HFFc6 (cell line): ENCODE measurements at places on chromosomes 6 and 20. TPM values are rescaled to one million over a fixed set of nuclear protein-coding genes. Genes with fewer than 3 reads are reported as not detected.
A peak's percentile ranks its signal among the peaks of the same experiment; 100 is the strongest.

- no peak for DNase-seq
Observed at GRCh38 chr6:39037082-39037508, 11.5 kb upstream of the GLP1R start.

- no peak for DNase-seq
Observed at GRCh38 chr6:160238761-160239751, 19.6 kb downstream of the SLC22A2 start.

- DNase-seq: peak; percentile 51
Observed at GRCh38 chr6:81977486-81977885, 225.0 kb upstream of the TENT5A start.

DNA sequence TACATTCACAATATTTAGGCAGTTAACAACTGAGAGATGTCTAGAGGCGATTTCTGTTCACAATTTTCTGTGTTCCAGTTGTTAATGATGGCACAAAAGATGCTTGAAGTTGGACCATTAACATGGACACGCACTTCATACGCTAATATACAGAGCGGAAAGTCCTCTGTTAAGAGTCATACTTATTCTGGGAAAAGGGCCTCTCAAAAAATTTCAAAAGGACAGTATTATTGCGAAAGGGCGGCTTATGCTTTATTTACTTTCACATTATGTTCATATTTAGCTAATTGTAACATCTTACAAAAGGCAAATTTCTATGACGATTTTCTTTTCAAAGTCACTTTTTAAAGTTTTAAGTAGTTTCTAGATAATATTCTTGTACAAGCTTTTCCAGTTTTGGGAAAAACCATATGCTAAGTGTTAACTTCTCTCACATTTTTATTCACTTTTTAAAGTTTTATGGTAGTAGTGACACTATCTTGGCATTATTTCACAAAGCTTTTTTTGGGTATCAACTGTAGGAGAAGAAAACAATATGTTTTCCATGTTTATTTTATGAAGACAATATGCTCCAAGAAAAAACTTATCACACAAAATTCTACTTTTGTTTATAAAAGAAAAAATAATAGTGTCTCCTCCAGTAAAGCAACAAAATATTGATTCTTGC, 62.3 kb downstream of the MAP7 start:
- DNase-seq: no peak

The BPIFB4 gene
- total RNA-seq: not detected in 3 replicates

The MLN gene
- total RNA-seq: not detected in 3 replicates
